ENCODE measurements at places on chromosomes 5 and 9.

- no peak for DNase-seq
Measured at GRCh38 chr9:127116957-127117356, 5.5 kb downstream of the ANGPTL2 start.

DNA sequence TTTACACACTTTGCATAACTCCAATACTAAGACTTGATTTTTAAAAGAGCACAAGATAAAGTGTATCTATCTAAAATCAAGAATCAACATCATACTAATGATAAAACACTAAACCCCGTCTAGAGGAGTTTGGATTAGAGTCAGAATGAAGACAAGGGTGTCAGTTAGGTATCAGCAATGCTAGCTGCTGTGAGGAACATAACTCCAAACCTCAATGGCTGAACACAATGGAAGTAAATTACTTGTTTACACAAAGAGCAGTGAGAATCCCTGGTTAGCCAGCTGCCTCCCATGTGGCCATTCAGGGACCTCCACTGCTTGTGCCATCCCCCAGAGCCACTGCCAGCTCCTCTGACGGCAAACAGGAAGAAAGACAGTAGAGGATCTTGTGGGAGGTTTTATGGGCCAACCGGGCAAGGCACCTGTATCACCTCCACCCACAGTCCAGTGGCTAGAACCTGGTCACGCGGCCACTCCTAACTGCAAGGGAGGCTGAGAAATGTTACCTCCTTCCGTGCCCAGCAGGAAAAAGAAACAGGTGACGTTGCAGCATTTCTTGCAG, 24.0 kb upstream of the GRHPR start:
- no peak for DNase-seq

GRCh38 chr5:68528821-68529273, 313.3 kb downstream of the PIK3R1 start:
- no peak for DNase-seq

GRCh38 chr5:67268231-67269021, 71.8 kb upstream of the CD180 start:
- peak; percentile 30 for DNase-seq

DNA sequence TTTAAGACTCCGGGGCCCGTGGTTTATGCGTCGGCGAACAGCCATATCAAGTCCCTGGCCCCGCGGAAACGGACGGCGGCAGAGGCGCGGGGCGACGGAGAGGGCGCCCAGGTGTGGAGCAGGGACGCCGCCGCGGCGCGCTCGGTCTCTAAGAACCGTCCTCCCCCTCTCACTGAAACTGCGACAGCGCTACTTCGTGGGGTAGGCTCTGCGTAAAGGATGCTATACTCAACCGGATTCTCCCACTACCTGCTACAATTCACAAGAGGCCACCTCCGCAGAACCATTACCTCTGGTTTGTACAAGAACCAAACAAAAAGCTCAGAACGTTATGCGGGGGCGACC, 404 bp downstream of the MRNIP start:
- no peak for DNase-seq

- no peak for DNase-seq
Measured at GRCh38 chr9:3768712-3769457, 243.1 kb upstream of the RFX3 start.

- no peak for DNase-seq
Measured at GRCh38 chr5:83512061-83512745, 40.7 kb downstream of the VCAN start.

GRCh38 chr9:98442114-98442513, 186.7 kb upstream of the TBC1D2 start:
- DNase-seq: no peak

GRCh38 chr9:127126971-127127370, 4.5 kb upstream of the ANGPTL2 start:
- DNase-seq: no peak

GRCh38 chr5:77308154-77308960, 97.9 kb downstream of the PDE8B start:
- DNase-seq: no peak

- no peak for DNase-seq
Measured at GRCh38 chr5:153470736-153471135, 19.7 kb upstream of the GRIA1 start.

GRCh38 chr5:141729387-141730006, 47.5 kb upstream of the ARAP3 start:
- DNase-seq: no peak

GRCh38 chr9:14895806-14896205, 14.4 kb downstream of the FREM1 start:
- no peak for DNase-seq

GRCh38 chr5:137199201-137199600, 299.9 kb downstream of the SPOCK1 start:
- no peak for DNase-seq

DNA sequence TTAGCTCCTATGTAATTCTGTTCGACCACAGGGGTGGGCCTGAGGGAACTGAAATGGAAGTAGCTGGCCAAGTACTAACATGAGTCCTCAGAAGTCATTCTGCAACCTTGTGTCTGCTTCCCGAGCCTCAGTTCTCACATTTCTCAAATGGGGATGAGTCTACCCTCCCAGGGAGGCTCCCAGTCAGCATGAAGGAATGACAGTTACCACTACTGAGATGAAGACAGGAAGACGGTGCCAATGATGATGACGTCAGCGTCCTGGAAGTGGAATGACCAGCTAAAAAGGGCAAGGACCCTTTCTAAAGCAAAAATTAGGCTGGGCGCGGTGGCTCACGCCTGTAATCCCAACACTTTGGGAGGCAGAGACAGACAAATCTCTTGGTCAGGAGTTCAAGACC, 6.8 kb downstream of the PIP5KL1 start:
- DNase-seq: no peak

DNA sequence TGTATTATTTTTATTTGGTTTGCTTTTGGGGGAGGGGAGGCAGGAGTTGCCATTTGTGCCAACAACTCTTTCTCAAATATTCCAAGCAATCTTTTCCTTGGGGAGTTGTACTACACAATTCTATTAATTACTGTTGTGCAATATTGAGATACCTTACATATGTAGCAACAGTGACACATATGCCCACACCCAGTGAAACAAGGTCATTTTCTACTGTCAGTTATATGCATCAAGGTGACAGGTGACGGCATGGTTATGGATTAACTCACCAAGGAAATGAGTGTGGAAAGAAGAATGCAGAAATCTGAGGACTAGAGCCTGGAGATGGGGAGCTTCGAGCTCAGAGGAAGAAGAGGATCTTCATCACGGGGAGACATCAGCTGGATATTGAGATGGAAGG, 17.9 kb upstream of the MSMP start:
- DNase-seq: no peak

DNA sequence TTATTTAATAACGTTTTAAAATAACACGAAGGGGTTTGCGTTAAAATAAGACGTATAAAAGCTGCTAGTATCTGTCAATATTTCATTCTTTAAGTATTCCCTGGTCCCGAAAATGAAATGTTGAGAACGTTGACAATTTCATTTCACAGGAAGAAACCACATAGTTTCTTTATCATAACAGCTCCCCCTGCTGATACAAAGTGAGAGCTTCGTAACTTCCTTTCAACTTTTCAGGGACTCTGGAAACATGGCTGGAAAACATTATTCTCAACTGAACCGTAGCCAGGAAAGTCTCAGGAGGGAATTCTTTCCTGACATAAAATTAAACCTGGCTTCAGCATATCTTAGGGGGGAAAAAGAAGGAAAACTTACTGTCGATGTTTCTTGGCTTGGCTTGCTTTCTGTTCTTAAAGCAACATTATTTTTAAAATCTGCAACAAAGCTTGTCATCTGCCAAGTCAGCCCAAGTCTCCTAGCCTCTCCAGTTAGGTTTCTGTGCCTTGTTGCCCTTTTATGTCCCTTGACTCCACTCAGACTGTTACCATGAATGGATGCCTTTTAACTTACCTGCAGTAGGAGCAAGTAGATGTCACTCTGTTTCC, 122.9 kb upstream of the DAB2 start:
- DNase-seq: peak; percentile 20

GRCh38 chr9:86274821-86275643, 7.3 kb downstream of the ISCA1 start:
- no peak for DNase-seq

DNA sequence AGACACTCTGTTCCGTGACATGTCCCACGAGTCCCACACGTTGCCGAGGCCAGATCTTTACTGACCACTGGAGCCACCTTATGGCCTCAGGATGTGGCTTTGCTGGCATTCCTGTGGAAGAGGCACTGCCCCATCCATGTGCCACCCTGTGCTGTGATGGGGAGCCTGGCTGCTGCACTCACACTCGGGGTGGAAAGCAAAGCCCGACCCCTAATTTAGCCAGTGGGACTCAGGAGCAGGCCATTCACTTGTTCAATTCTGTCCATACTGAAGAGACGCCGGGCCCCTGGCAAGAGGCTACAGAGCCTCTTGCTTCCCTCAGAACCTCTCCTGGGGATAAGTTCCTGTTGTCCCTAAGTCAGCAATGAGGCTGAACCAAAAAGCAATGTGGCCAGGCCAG, 18.6 kb upstream of the CEP72 start:
- no peak for DNase-seq

GRCh38 chr9:97858826-97859225, 5.8 kb downstream of the FOXE1 start:
- DNase-seq: no peak

- no peak for DNase-seq
Measured at GRCh38 chr5:109705596-109705995, 15.9 kb downstream of the MAN2A1 start.

DNA sequence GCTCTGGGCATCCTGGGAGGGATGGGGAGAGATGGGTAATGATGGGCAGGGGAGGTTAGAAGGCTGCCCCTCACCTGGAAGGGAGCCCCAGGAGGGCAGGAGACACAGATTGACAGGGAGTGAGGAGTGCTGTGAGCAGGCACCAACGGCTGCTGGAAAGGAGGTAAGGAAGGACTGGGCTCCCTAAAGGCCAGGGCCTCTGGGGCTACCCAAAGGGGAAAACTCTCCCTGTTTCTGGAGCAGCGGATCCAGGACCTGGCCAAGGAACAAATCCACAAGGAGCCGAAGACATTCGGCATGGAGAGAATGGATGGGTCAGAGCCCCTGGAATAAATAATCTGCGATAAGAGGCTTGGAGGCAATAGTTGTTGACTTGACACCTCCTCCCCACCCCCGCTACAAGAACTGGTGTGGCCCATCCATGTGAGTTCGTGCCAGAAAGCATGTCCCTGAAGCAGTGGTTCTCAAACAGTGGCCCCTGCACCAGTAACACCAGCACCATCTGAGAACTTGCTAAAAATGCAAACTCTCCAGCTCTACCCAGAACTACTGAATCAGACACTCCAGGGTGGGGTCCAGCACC, 208.3 kb downstream of the GABBR2 start:
- no peak for DNase-seq

- no peak for DNase-seq
Measured at GRCh38 chr5:168446983-168447619, 39.2 kb upstream of the RARS1 start.

DNA sequence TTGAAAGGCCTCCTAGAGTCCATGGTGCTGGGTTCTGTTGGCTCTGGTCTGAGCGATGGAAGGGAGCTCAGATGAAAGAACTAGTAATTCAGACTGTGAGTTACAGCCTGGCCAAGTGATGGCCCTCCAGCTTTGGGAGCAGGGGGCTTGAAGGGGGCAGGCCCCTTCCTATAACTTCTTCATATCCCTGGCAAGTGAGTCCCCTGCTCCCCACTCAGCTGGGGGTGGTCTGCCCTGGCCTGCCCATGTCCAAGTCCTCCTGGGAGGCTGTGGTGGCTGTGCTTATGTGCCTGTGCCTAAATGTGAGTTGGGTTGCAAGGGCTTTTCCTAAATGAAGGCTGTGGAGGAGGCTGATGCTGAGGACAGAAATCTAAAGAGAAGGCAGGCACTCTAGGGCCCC, 80.1 kb downstream of the MACROH2A1 start:
- DNase-seq: no peak

- no peak for DNase-seq
Measured at GRCh38 chr5:178487911-178488600, 102.1 kb downstream of the COL23A1 start.

- no peak for DNase-seq
Measured at GRCh38 chr9:37329576-37329975, 92.9 kb upstream of the GRHPR start.

DNA sequence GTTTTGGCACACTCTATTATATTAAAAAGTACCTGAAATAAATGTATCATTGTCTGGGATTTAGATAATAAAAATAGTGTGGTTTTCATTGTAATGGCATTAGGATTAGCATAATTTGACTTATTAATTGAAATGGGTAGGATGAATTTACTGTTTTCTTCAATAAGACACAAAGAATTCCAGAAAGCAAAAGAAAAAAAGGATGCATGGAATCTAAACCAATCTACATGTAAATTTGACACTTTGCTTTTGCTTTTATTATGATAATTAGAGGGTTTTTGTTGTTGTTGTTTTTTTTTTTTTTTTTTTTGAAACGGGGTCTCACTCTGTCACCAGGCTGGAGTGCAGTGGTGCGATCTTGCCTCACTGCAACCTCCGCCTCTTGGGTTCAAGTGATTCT, 304.8 kb upstream of the EFNA5 start:
- DNase-seq: no peak

All from neural crest cell (in vitro differentiated cells).